Heart right ventricle (tissue), 16 donors: ENCODE measurements at places on chromosomes 2 and 18. TPM values are rescaled to one million over a fixed set of nuclear protein-coding genes. Genes with fewer than 3 reads are reported as not detected.

- DNase-seq: no peak
Observed at GRCh38 chr2:197369228-197369932, 58.8 kb upstream of the ANKRD44 start.

GRCh38 chr2:239831001-239831731 lies 194.0 kb downstream of the NDUFA10 start:
- no peak for DNase-seq

- no peak for DNase-seq
Observed at GRCh38 chr2:219081701-219082331, 21.1 kb upstream of the IHH start.

DNA sequence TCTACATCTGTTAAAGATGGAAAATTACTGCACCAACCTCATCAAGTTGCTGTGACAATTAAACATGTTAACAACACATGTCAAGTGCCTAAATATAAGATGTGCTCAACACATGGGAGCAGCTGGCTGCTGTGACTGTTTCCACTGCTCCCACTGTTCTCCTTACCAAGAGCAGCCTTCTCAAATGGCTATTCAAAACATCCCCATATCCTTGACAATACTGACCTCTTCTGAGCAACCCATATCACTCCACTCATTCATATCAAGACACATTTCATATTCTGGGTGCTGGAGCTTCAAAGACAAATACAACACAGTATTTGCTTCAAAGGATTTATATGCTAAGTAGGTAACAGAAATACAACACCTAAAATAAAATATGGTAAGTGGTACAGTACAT lies 60.3 kb downstream of the PIAS2 start:
- no peak for DNase-seq

GRCh38 chr2:181499231-181499630 lies 42.0 kb downstream of the ITGA4 start:
- DNase-seq: no peak

- no peak for DNase-seq
Observed at GRCh38 chr2:1104364-1104763, 153.7 kb downstream of the SNTG2 start.

- no peak for DNase-seq
Observed at GRCh38 chr18:32672398-32672797, 100.4 kb downstream of the KLHL14 start.

DNA sequence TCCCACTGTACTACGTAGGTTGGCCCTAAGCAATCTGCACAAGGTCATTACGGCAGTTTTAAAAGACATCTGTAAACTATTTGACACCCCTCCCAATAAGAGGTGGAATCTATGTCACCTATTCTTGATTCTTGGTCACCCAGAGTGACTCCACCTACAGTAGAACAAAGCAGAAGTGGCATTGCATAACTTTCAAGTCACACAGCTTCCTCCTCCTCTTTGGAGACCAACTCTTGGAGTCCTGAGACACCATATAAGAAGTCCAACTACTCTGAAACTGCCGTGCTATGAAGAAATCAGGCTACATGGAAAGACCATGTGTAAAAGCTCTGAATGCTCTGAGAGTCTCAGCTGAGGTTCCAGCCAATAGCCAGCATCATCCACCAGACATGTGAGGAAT lies 253.5 kb upstream of the CDH20 start:
- no peak for DNase-seq

GRCh38 chr18:8874872-8875271 lies 169.5 kb downstream of the MTCL1 start:
- no peak for DNase-seq

DNA sequence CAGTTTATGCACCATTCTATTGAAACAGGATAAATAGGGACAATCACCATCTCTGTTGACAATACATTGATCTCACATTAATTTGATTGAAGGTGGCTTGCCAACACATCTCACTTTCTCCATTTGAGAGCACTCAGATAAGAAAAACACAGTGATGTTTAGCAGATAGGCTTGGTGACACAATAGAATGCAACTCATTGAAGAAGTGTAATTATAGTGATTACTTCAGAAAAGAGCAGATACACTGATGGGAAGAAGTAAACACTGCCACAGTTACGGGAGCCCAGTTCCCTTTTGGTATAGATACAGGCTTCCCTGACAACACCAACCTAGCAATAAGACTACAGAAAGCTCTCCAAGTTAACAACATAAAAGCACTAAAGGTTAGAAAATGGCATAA lies 89.1 kb downstream of the FIGN start:
- no peak for DNase-seq

GRCh38 chr2:16899958-16900357 lies 234.3 kb upstream of the CYRIA start:
- no peak for DNase-seq

DNA sequence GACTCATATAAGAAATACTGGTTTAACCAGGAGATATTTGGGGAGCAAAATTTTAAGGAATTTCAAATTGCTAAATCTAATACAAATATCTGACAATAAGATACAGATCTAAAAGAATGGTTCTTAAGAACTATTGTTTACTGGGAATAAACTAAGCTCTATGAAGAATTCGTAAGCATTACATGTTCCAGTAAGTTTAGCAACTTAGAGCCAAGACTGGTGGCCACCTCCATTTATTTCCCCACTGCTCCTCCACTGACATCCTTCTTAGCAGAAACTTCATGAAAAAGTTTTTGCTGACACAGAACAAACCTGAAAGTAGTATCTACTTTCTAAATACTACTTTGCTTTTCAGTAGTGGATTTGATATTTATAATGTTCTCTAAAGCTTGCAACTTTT lies 83.0 kb downstream of the ACSL3 start:
- no peak for DNase-seq

DNA sequence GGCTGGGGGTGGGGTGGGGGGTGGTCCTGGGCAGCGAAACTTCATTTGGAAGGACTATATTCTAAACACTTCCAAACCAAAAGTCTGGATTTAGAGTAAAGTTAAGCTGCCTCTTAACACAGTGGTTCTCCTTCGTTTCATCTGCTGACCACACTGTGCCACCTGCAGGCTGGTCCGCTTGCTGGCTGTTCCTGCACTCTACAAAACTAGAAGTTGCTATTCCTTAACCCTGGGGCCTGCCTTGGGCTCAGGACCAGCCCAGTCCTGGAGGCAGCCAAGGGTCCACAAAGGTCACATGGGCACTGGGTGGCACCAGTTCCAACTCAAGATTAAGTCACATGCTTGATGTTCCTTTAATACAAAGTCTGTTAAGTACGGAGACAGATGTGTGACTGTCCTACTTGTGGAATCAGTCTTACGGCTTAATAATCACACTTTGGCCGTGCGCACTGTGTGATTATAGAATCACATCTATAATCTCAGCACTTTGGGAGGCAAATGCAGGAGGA lies 195.4 kb downstream of the FAM210A start:
- peak; percentile 62 for DNase-seq

DNA sequence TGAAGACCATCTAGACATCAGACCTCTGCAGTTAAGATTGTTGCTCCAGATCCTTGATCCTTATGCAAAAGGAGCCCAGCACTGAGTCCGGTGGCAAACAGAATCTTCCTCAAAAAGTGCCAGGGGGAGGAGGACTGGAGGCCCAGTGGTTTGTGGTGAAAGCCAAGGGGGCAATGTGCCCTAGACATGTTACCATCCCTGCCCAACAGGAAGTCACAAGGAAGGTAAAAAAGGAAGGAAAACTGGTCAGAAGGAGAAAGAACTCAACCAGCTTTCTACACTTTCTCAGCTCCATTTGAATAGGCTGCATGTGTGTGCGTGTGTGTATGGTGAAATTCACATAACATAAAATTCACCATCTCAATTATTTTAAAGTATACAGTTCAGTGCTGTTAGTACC lies 25.0 kb upstream of the KDM3A start:
- no peak for DNase-seq

DNA sequence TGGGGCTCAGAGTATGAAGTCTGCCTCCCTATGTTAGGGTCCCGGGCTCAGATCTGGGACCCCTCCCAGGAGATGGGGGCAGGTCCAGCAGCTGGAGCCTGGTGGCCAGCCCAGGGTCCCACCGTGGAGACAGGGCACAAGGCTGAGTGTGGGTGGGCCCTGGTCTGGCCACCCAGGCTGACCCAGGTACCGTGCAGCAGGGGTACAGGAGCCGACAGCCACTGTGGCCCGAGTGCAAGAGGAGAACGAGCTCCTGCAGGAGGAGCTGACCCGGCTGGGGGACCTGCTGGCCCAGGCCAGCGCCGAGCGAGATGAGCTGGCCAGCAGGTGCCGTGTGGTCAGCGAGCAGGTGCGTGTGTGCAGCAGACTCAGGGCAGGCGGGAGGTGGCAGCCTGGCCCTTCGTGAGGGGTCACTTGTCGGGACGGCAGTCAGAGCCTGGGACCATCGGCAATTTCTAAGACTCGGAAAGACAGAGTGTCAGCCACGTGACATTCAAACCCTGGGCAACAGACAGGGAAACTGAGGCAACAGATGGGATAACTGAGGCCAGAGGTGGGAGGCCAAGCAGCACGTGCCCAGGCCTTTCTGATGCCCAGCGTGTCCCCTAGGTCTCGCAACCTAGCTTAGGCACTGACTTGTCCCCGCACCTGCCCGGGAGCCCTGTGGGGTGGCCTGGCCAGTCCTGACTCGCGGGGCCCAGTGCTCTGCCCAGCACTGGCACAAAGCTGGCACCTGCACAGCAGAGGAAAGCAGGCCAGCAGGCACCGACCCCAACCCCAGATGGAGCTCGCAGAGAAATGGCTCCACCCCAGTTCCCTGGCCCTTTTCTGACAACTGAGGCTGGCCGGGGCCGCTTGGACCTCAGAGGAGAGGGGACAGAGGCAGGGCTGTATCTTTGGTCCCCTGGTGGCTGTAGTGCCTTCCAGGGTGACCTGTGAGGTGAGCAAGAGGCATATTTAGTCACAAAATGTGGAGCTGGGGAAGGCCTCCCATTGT lies 13.9 kb downstream of the CROCC2 start:
- DNase-seq: no peak

- DNase-seq: no peak
Observed at GRCh38 chr2:60509066-60509465, 44.4 kb downstream of the BCL11A start.

GRCh38 chr18:49059028-49059834 lies 108.5 kb upstream of the SMAD7 start:
- no peak for DNase-seq

DNA sequence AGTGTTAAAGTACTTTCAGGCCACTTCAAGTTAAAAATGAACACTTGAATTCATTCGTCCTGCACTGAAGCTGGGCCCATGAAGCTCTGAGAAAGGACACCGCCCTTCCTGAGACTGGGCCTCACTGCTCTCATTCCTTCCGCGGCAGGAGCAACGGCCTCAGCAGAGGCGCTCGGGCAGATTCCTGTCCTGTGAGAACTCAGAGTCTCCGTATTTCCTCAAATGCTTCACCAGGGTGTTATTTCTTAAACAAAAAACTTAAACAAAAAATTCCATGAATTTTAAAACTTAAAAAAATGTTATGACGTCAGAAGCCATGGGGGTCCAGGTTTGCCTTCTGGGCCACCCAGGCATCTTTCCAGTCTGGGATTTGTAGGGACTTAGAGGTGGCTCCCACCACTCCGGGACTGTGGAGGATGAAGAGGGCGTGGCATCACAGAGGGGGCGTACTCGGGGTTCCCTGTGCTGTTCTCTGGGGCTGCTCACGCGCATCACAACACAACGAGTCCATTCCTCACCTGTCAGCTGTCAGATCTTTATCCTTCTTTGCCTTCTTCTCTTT lies 115.9 kb upstream of the ASB18 start:
- DNase-seq: no peak

GRCh38 chr2:230634146-230634545 lies 78.5 kb upstream of the CAB39 start:
- DNase-seq: no peak

DNA sequence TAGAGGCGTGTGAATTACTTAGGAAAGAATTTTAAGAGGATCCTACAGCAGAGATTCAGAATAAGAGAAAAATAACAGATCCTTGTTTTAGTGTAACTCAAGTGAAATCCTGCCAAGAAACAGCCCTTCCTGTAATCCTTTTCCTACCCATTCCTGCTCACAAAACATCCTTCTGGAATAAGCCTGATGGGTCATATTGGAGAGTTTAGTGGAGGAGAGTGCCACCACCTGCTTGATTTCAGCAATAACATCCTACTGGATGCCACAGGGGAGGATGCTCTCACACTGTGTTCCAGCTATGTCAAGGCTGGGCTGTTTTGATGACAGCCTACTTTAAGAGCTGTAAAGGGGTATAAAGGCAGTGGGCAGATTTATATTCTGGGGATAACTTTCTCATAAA lies 54.8 kb upstream of the CCDC178 start:
- no peak for DNase-seq

- DNase-seq: peak; percentile 67
Observed at GRCh38 chr2:171160956-171161740, 455 bp upstream of the TLK1 start.

The IL1B gene
- 1.1 TPM for total RNA-seq

The NAT8 gene
- total RNA-seq: not detected

The IGFBP5 gene
- total RNA-seq: 170 TPM

The GKN1 gene
- total RNA-seq: not detected

The FNDC4 gene
- 1.7 TPM for total RNA-seq

The PLEK gene
- total RNA-seq: 3.6 TPM

The POTEJ gene
- not detected for total RNA-seq

The LRATD1 gene
- total RNA-seq: 3.6 TPM

The RNF125 gene
- total RNA-seq: 0.92 TPM

The SPP2 gene
- not detected for total RNA-seq
